ENCODE measurements at places on chromosomes 12 and 14. TPM values are rescaled to one million over a fixed set of nuclear protein-coding genes. Genes with fewer than 3 reads are reported as not detected.

The WDHD1 gene
- 0.54 TPM for polyA plus RNA-seq

The ORAI1 gene
- 26.5 TPM for polyA plus RNA-seq

The PRKD1 gene
- polyA plus RNA-seq, result 2.7 TPM

The TAS2R19 gene
- not detected for polyA plus RNA-seq

The FOXG1 gene
- not detected for polyA plus RNA-seq

The CLEC2B gene
- 5.2 TPM for polyA plus RNA-seq

The BCL2L2 gene
- polyA plus RNA-seq, result 31.5 TPM

The GRIP1 gene
- polyA plus RNA-seq, result 0.67 TPM

The CCER1 gene
- polyA plus RNA-seq, result not detected

The IFNG-AS1 gene
- polyA plus RNA-seq, result not detected

The ERO1A gene
- polyA plus RNA-seq, result 8.7 TPM

The RTL1 gene
- polyA plus RNA-seq, result not detected

The SAMD4A gene
- 2.7 TPM for polyA plus RNA-seq

The TUNAR gene
- polyA plus RNA-seq, result 0.18 TPM

The ENDOU gene
- polyA plus RNA-seq, result not detected

DNA sequence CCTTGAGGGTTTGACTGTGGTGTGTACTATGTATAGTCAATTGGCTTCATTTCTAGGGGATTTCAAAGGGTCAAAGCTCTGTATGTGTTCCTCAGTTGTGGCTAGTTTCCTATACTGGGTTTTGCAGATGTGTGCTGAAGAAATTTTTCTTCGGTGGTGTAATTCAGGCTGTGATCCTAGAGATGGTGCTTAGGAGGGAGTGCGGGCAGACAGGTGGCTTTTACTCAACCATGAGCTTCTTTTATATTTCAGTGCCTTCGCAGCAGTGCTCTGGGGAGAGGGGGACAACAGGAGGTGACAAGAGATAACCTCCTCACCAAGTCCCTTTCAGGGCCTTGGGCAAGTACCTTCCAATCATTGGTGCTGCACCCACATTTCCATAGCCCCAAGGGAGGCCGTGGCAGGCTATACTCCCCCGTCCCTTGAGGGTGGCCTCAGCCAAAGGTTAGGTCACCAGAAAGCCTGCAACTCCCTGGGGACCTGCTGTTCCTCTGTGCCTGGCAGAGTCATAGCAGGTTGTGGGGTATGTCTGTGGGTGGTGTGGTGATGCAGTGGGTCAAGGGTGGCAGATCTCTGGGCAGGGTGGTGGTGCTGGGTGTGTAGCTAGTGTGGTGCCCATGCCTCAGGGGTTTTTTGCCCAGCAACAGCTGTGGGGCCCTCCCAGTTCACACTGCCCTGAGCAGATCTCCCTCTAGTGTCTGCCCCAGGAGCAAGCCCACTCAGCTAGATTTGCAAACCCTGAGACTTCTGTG is 37.0 kb upstream of the TMX1 start:
- DNase-seq, result no peak
- no peak overlapping the region for H3K27ac ChIP-seq
- H3K27me3 ChIP-seq, result no peaks in the 10 kb centered on the region
- no peaks in the 10 kb centered on the region for H3K4me1 ChIP-seq
- no peak overlapping the region for H3K4me3 ChIP-seq

DNA sequence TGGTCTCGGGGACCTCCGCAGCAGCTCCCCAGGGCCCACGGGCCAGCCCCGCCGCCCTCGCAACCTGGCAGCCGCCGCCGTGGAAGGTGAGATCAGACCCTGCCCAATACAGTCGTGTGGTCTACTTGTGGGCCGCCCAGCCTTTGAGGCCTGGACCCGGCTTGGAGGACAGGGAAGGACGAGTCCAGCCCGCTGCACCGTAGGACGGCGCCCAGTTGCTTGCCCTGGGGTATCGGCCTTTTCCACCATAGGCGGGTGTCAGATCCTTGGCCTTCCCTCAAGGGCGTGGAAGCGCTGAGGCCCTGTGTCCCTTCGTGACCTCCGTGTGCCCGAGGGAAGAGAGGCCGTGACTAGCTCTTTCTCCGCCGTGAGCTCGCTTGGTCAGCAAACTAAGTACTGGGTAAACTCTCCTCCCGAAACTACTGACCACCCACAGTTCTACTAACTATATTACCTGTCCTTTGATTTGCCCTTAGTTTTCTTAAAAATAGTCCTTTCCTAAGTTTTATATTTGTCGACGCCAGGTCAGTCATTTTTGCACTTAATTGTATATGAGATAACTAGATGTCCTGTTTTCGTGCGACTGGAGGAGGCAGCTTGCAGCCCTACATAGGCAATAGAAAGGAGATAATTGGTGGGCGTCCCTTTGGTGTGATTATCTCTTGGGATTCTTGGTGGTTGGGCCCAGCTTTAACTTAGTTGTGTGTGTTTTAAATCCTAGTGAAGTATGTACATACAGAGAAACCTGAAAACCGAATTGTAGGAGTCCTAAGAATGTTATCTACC is 757 bp downstream of the SLC25A3 start:
- H3K27ac ChIP-seq, result peak overlapping the region; percentile 98
- peak overlapping the region; percentile 93 for H3K4me3 ChIP-seq
- H3K4me1 ChIP-seq, result peaks cover 10% of the 10 kb centered on the region
- H3K27me3 ChIP-seq, result no peaks in the 10 kb centered on the region

- H3K4me1 ChIP-seq, result peaks cover 47% of the 10 kb centered on the region
- H3K27me3 ChIP-seq, result peaks cover 4% of the 10 kb centered on the region
- DNase-seq, result no peak
These were observed 1.0 kb downstream of the AHNAK2 start for GRCh38 chr14:104977008-104977680.

GRCh38 chr12:107801150-107801549 is 26.6 kb downstream of the ASCL4 start:
- H3K36me3 ChIP-seq, result no peaks in the 10 kb centered on the region
- no peak for DNase-seq
- no peak overlapping the region for H3K4me3 ChIP-seq
- peaks cover 4% of the 10 kb centered on the region for H3K4me1 ChIP-seq
- no peaks in the 10 kb centered on the region for H3K27me3 ChIP-seq

DNA sequence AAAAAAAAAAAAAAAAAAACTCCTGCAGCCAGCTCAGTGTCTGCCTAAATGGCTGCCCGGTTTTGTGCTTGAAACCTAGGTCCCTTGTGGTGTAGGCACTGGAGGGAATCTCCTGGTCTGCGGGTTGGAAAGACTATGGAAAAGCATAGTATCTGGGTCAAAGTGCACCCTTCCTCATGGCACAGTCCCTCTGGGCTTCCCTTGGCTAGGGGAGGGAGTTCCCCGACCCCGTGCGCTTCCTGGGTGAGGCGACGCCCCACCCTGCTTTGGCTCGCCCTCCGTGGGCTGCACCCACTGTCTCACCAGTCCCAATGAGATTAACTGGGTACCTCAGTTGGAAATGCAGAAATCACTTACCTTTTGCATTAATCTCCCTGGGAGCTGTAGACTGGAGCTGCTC is 14.3 kb downstream of the PTCSC3 start:
- H3K4me1 ChIP-seq, result no peaks in the 10 kb centered on the region
- no peaks in the 10 kb centered on the region for H3K36me3 ChIP-seq
- H3K4me3 ChIP-seq, result no peak overlapping the region
- no peak overlapping the region for H3K27ac ChIP-seq

DNA sequence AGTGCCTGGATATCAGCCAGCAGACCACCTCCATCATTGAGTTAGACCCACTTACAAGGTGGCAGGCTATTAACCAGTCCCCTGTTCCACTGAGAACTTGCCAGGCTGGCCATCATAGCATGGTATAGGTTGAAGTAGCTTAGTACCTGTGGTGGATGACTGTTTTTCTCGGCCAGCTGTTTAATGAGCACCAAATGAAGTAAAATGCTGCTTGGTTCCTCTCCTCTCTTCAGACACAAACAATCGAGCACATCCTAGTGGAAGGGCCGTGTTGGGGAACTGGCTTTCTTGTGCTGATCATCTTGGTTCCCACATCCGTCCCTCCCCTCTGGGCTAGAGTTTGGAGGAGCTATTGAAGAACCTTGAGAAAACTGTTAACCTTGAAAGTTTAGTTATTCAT is 486.2 kb downstream of the RAD51B start:
- no peak overlapping the region for H3K4me3 ChIP-seq
- no peaks in the 10 kb centered on the region for H3K36me3 ChIP-seq
- no peak overlapping the region for H3K27ac ChIP-seq
- no peaks in the 10 kb centered on the region for H3K27me3 ChIP-seq
- no peaks in the 10 kb centered on the region for H3K4me1 ChIP-seq

DNA sequence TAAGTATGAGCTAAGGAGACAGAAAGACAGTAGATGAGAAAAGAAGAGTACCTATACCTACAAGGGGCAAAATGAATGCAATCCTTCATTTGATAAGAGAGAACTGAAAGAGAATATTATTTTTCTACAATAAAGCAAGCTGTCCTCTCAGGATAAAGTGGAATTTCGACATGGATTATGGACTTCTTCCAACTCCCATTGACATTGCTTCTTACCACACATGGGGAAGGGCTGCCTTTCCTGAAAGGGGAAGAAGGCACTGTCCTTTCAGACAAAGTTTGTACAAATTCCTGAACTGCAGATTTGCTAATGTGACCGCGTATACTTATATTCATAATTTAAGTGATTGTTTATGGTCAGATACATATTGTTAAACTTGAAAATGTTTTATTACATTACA is 4.3 kb upstream of the HEBP1 start:
- H3K4me3 ChIP-seq, result no peak overlapping the region
- peaks cover 6% of the 10 kb centered on the region for H3K36me3 ChIP-seq
- DNase-seq, result no peak
- peaks cover 5% of the 10 kb centered on the region for H3K4me1 ChIP-seq
- no peak overlapping the region for H3K27ac ChIP-seq

- no peaks in the 10 kb centered on the region for H3K4me1 ChIP-seq
- peak; percentile 35 for DNase-seq
These were observed 50.3 kb downstream of the SNAPC1 start for GRCh38 chr14:61812347-61813095.

DNA sequence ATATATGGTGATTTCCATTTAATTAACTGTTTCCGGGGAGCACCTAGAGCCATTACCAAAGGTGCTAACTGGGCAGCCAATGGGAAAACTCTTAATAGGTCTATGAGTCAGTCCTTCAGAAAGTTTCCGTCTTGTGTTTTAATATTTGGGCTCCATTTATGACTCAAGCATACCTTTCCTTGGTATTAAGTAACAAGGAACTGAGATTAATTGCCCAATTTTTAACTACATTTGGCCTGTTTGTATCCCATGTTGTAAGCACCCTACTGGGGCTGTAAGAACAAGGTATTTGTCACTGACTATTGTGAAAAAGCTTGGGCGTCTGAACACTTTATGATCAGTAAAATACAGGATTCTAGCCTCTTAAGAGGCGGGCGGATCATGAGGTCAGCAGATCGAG is 62.8 kb upstream of the FOXN3 start:
- peaks cover 2% of the 10 kb centered on the region for H3K36me3 ChIP-seq
- no peaks in the 10 kb centered on the region for H3K27me3 ChIP-seq
- no peak overlapping the region for H3K4me3 ChIP-seq
- H3K4me1 ChIP-seq, result no peaks in the 10 kb centered on the region
- H3K27ac ChIP-seq, result no peak overlapping the region

- H3K4me3 ChIP-seq, result no peak overlapping the region
- no peak overlapping the region for H3K27ac ChIP-seq
- no peaks in the 10 kb centered on the region for H3K27me3 ChIP-seq
- H3K36me3 ChIP-seq, result no peaks in the 10 kb centered on the region
- no peaks in the 10 kb centered on the region for H3K4me1 ChIP-seq
These were observed 13.4 kb upstream of the IFI27 start for GRCh38 chr14:94097091-94097490.

DNA sequence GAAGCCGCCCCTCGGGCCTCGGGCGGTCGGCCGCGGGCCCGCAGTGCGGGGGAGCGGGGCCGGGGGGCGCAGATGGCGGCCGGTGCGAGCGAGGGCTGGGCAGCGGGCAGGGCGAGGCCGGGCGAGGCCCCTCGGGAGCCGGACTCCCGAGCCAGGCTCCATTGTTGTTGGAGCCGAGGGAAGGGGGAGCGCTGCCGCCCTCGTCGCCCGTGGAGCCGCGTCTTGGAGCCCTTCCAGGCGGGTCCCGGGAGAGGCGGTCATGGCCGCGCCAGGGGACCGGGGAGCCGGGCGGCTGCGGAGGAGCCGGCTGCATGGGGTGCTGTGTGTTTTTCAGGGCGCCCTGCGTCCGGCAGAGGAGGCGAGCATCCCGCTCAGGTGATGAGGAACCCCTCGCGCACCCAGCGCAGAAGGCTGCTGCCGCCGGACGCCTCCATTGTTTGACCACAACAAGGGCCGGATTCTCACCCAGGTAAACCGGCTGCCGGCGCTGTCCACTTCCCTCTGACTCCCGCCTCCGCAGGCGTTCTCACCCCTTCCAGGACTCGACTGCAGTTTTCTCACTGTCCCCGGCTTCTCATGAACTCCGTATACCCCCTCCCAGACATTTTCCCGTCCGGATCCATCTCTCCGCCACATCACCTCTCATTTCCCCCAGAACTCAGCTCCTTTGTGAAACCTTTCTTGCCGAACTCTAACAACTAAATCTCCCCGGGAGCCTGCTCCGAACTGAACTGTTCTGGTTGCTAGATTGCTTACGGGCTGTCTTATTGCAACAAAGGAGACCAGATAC is 732 bp downstream of the ZNF664 start:
- peak overlapping the region; percentile 72 for H3K4me3 ChIP-seq
- DNase-seq, result peak; percentile 39
- peaks cover 12% of the 10 kb centered on the region for H3K4me1 ChIP-seq
- H3K27ac ChIP-seq, result peak overlapping the region; percentile 79
- H3K27me3 ChIP-seq, result no peaks in the 10 kb centered on the region

- no peak overlapping the region for H3K4me3 ChIP-seq
- H3K27me3 ChIP-seq, result no peaks in the 10 kb centered on the region
- H3K27ac ChIP-seq, result no peak overlapping the region
- no peaks in the 10 kb centered on the region for H3K4me1 ChIP-seq
These were observed 56.6 kb downstream of the TRPV4 start for GRCh38 chr12:109776624-109777023.

- no peaks in the 10 kb centered on the region for H3K36me3 ChIP-seq
- DNase-seq, result no peak
- no peak overlapping the region for H3K27ac ChIP-seq
- no peaks in the 10 kb centered on the region for H3K27me3 ChIP-seq
- H3K4me3 ChIP-seq, result no peak overlapping the region
These were observed 1194.8 kb downstream of the BCL11B start for GRCh38 chr14:98077176-98077575.

DNA sequence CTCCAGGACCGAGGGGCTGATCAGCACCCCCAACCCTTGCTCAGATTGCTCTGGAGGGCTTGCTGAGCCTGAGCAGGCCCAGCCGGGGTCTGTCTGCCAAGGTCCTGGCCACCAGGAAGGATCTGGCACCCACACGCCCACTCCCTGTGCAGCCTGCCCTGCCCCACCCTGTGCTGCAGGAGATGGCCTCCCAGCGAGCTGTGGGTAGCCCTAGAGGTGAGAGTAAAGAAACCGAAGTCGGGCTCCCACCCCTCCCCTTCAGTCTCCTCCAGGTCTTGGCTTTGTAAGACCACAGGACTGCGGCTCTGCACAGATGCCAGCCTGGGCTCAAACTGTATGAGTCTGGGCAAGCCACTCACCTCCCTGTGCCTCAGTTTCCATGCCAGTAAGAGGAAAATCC is 307.8 kb downstream of the BCL11B start:
- peaks cover 2% of the 10 kb centered on the region for H3K27me3 ChIP-seq
- H3K36me3 ChIP-seq, result no peaks in the 10 kb centered on the region
- H3K4me3 ChIP-seq, result no peak overlapping the region
- no peak overlapping the region for H3K27ac ChIP-seq
- no peak for DNase-seq

- no peak overlapping the region for H3K27ac ChIP-seq
- H3K4me1 ChIP-seq, result no peaks in the 10 kb centered on the region
These were observed 837.6 kb downstream of the VRK1 start for GRCh38 chr14:97634751-97635150.
